A375 (cell line): ENCODE measurements at places on chromosomes 11 and 22. TPM values are rescaled to one million over a fixed set of nuclear protein-coding genes. Genes with fewer than 3 reads are reported as not detected.

AASDHPPT gene
- 46.9 and 69.9 TPM in 2 replicates for total RNA-seq

KIRREL3 gene
- total RNA-seq, result 3.1 and 4.1 TPM in 2 replicates

RCOR2 gene
- 0.61 and 0.64 TPM in 2 replicates for total RNA-seq

YAP1 gene
- 78.1 and 87.2 TPM in 2 replicates for total RNA-seq

DBX1 gene
- total RNA-seq, result not detected in 2 replicates

ALDH3B1 gene
- 32.3 and 38.2 TPM in 2 replicates for total RNA-seq

KRTAP5-7 gene
- not detected in 2 replicates for total RNA-seq

ANO9 gene
- 0.13 TPM in 1 of 2 replicates, not detected in the other for total RNA-seq

ACTN3 gene
- not detected in 2 replicates for total RNA-seq

C22orf31 gene
- total RNA-seq, result not detected in 2 replicates

CCDC73 gene
- total RNA-seq, result not detected in 2 replicates

LSP1 gene
- total RNA-seq, result 0.13 and 1.8 TPM in 2 replicates

TPBGL gene
- not detected in 2 replicates for total RNA-seq

RPS19BP1 gene
- total RNA-seq, result 153 and 177 TPM in 2 replicates

HSCB gene
- 8.4 and 11.6 TPM in 2 replicates for total RNA-seq

CD82 gene
- 2.6 and 4.5 TPM in 2 replicates for total RNA-seq

GSC2 gene
- total RNA-seq, result not detected in 2 replicates

CALCA gene
- not detected in 2 replicates for total RNA-seq

CAVIN3 gene
- 237 and 269 TPM in 2 replicates for total RNA-seq
